ENCODE measurements at places on chromosomes 5 and 9. TPM values are rescaled to one million over a fixed set of nuclear protein-coding genes. Genes with fewer than 3 reads are reported as not detected.

The OTULINL gene
- total RNA-seq: 3.1 TPM

The SH3RF2 gene
- total RNA-seq: 4.8 TPM

The MOB3B gene
- total RNA-seq: 5.8 TPM

The NOXA1 gene
- not detected for total RNA-seq

GRCh38 chr5:158758675-158759074 is 341.0 kb downstream of the EBF1 start:
- DNase-seq: no peak

- no peak for DNase-seq
Measured at GRCh38 chr9:21777701-21778100, 24.7 kb upstream of the MTAP start.

- no peak for DNase-seq
Measured at GRCh38 chr9:27485158-27485557, 38.9 kb upstream of the IFNK start.

- DNase-seq: no peak
Measured at GRCh38 chr5:140108093-140109017, 5.6 kb upstream of the PURA start.

- DNase-seq: no peak
Measured at GRCh38 chr5:139301808-139302499, 8.4 kb downstream of the MATR3 start.

DNA sequence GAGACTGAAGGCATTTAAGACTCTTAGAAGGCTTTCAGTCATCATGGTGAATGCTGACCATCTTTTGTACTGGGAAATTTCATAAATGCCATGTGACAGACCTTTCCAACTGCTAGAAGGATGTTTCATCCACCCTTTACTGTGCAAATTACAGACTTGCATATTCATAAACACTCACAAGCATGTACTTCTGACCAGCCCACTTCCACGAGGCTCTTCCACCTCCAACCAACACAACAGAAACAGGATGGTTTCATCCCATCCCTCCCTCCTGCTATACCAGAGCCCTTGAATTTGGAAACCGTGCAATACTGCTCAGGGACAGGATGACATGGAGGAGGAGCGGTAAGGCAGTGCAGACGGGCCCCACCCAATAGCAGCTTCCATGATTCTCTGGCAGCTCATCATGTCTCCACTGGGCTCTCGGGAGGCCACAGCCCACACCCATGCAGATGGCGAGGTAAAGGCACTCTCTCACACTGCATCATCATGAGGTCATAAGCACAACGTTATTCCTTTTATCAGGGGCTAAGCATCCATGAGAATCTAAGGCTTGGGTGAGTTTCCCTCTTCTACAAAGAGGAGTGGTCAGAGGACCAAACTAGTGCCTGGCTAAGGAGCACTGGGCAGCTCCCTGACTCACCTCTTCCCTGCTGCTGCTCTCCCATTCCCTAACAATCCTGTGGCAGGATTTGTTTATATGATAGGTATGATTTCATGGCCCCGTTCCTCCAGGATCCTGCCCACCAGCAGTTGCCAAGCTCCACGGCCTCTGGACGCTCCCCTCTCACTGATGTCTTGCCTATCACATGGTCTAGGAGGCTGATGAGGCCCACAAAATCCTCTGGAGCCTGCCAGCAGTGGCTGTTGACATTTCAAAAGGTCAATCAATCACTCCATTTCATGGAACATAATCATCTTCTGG is 94.4 kb upstream of the FSTL4 start:
- DNase-seq: no peak

DNA sequence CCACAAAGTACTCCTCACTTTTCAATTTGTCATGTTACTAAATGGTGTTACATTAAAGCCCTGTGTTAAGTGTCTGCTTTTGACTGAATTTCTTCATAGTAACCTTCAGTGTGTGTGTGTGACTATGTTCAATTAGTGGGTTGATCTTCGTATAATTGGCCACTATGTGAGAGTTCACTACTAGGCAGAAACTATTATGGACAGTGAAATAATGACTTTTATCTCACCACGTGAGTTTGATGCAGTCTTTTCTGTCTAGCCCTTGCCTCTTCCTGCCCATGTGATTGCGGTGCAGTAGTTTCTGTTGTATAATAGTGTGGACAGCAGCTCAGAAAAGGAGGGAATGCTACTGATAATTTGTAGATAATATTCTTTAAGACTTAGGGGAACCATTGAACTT is 1.8 kb upstream of the MAML1 start:
- no peak for DNase-seq
